Left kidney (tissue), 8 donors: ENCODE measurements at places on chromosomes 13 and 19. TPM values are rescaled to one million over a fixed set of nuclear protein-coding genes. Genes with fewer than 3 reads are reported as not detected.

DNA sequence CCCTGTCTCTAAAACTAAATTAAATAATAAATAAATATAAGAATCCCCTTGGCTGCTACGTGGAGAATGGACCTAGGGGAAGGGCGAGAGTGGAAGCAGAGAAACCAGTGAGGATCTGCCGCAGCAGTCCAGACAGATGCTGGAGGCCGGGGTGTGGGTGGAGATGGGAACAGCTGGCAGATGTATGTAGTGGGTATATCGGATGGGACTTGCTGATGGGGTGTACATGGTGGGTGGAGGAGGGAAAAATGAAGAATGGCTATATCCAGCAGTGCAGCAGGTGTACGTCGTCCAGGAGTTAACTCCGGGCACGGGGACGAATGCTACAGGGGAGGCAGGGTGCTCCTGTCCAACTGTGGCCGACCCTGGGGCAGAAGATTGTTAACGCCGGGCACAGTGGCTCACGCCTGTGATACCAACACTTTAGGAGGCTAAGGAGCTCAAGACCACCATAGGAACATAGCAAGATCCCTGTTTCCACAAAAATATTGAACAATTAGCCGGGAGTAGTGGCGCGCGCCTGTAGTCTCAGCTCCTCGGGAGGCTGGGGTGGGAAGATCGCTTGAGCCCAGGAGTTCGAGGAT, 654 bp downstream of the CEP89 start:
- no peak for DNase-seq

DNA sequence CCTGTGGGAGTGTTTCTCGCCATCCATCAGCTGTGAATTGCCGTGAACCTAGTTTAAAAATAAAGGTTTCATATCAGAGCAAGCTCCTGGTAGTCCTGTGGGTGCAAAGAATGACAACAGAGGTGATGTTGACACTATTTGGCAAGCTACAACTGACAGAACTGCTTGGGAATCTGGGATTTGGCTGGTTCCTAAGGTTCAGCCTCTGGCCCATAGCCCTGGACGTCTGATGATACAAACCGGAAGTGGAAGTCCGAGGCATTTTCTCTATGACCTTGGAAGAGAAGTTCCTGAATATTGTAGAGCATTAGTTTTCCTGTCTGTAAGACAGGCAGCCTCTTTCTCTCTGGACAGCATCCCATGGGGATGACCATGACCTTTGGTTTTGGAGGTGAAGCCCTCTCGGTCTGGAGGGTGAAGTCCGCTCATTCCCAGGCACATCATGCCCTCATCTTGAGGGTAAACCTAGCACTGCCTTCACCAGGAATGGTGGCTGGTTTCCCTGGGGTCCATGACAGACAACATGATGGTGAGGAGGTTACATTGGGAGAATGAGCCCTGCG, 29.1 kb downstream of the GATAD2A start:
- DNase-seq: no peak

GRCh38 chr19:7928741-7929701, 3.1 kb upstream of the CTXN1 start:
- no peak for DNase-seq

Gene WDR88
- polyA plus RNA-seq: 2.0 TPM

- peak; percentile 86 for DNase-seq
Measured at GRCh38 chr19:46426506-46427162, 2.1 kb downstream of the PNMA8C start.

DNA sequence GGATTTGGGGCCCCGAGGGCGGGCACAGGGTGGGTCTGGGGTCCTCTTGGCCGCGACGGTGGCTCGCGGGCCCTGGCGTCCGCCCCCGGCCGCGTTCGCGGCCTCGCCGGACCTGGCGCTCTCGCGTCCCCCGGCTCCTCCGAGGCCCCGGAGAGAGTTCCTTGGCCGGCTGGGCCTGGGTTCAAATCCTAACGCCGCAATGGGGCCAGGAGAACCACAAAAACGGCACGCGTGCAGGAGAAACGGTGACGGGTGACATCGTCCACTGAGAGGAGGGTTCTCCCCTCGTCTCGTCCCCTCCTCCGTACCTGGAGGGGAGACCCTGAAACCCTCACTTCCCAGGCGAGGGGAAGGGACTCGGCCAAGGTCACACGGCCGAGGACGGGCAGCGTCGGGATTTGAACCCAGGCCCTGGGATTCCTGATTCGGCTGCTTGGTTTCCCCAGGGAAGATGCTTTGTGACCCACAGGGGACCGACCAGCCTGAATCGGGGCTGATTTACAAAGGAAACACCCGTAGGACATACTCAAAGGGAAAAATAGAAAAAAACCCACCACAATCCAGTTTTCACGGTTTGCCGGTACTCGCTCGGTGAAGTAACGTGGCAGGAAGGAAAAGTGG, 624 bp downstream of the SAFB start:
- no peak for DNase-seq

- DNase-seq: no peak
Measured at GRCh38 chr13:20441879-20442278, 83.8 kb downstream of the CRYL1 start.

Gene LGALS4
- 2.0 TPM for polyA plus RNA-seq

- peak; percentile 52 for DNase-seq
Measured at GRCh38 chr13:105343134-105343806, 1192.2 kb downstream of the EFNB2 start.
